ENCODE measurements at places on chromosomes 2 and 18.

GRCh38 chr18:14747513-14748474 lies at the start of gene ANKRD30B:
Gene ANKRD30B, plus strand, starts transcription at chr18:14748172. Its CDS starts 248 bp downstream, at chr18:14748420.
- no peaks in the 10 kb centered on the region for H3K27me3 ChIP-seq
- no peaks in the 10 kb centered on the region for H3K4me1 ChIP-seq
- no peak within 1 kb of the TSS for H3K4me3 ChIP-seq

GRCh38 chr2:65656160-65656718 lies 223.8 kb upstream of the SPRED2 start:
- no peaks in the 10 kb centered on the region for H3K36me3 ChIP-seq
- no peaks in the 10 kb centered on the region for H3K4me1 ChIP-seq
- H3K27me3 ChIP-seq = peaks cover 13% of the 10 kb centered on the region
- no peak for DNase-seq
- H3K4me3 ChIP-seq = no peak overlapping the region

DNA sequence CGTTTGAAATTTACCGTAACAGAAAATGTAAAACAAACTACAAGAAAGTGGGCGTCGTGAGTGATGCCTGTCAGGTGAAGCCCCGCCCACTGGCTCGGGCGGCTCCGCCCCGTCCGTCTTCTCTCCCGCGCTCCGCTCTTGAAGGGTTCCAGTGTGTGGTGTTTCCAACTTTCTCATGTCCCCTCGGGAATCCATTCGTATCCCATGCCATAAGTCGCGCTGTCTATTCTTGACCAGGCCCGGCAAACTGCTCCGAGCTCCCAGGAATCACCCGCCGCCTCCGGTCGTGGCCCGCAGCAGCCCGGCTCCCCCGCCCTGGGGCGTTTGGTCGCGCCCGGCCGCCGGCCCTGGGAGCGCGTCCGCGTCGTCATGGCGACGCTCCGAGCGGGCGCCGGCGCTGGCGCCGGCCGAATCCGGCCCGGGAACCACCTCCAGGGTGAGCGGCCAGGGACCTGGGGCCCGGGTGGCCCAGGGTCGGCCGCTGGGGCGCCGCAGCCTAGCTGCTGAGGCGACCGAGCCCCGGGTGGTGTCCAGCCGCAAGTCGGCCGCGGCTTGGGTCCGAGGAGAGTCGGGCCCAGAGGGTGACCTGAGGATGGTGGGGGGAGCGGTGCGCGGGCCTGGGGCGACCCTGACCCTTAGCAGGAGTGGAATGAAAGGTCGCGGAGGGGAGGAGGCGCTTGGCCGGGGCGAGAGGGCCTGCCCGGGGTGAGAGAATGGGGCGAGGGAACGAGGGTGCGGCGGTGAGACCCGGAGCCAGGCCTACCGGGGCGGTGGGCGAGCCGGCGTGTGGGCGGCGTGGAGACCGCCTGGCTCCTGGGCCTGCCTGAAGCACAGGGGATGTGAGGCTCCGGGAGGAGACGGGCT lies at the start of gene CFAP221:
Gene CFAP221, plus strand, starts transcription at position 375 of the 864 bp plus-strand sequence. CDS start 1,683 bp downstream, outside the sequence.
- peaks cover 9% of the 10 kb centered on the region for H3K4me1 ChIP-seq
- peak within 1 kb of the TSS; percentile 68 for H3K4me3 ChIP-seq
- peaks cover 42% of the 10 kb centered on the region for H3K27me3 ChIP-seq
- H3K36me3 ChIP-seq = no peaks in the 10 kb centered on the region
- DNase-seq = peak; percentile 16

DNA sequence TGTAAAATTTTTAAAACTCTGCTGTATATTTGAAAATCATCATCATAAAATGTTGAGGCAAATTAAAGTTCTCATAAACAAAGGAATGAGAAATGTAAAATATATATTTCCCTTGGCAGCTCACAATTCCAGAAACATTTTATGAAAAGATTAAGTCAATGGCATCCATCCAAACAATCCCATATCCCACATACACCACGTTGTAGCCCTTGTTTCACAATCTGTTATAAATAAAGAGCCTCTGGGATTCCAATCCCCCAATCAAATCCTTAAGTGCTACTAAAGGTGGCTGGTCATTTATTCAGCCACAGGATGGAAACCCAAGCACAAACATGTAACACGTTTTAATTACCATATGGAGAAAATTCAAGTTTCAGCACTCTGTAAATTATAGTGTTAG lies 51.7 kb downstream of the GFPT1 start:
- no peak overlapping the region for H3K27ac ChIP-seq
- no peaks in the 10 kb centered on the region for H3K27me3 ChIP-seq
- DNase-seq = no peak
- peaks cover 60% of the 10 kb centered on the region for H3K36me3 ChIP-seq

DNA sequence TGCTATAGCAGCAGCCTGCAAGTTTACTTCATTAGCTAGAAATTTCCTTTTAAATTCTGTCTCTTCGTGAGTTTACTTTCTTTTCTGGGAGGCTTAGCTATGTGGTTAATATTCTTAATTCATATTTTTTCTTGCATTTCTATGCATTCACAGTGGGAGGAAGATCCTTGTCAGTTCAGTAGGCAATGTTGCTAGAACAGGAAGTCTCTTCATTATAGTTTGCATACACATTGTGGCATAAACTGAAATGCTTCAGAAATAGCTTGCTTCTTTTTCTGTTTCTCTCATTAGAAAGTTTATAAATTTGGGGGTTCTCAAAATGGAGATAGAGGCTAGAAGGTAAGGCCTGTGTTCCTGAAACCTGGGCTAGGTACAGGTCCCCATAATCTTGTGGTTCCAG lies 8.1 kb upstream of the ARHGAP15 start:
- H3K27ac ChIP-seq = no peak overlapping the region
- H3K27me3 ChIP-seq = no peaks in the 10 kb centered on the region
- peak overlapping the region; percentile 50 for H3K4me3 ChIP-seq
- no peaks in the 10 kb centered on the region for H3K36me3 ChIP-seq
- peaks cover 14% of the 10 kb centered on the region for H3K4me1 ChIP-seq
- no peak for DNase-seq

GRCh38 chr2:137910641-137911040 lies 53.6 kb upstream of the HNMT start:
- no peaks in the 10 kb centered on the region for H3K4me1 ChIP-seq
- H3K27me3 ChIP-seq = peaks cover 2% of the 10 kb centered on the region

DNA sequence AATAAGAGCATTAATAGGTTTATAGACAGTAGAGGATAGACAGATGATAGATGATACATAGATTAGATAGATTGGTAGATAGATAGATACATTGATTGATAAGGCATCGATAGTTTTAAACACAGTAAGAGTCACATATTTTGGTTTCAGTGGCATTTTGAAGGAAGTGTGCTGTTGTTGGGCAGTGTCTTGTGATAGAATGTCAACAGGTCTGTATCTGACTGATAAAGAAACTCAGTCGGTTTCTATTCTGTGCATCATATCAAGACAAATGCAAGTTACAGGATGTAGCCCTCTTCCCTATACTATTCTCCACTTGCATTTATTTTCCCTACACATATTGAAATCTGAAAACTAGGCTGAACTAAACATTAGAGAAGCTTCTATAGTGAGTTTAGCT lies 1229.0 kb upstream of the ZEB2 start:
- no peaks in the 10 kb centered on the region for H3K27me3 ChIP-seq
- H3K4me3 ChIP-seq = no peak overlapping the region
- H3K36me3 ChIP-seq = no peaks in the 10 kb centered on the region
- H3K4me1 ChIP-seq = peaks cover 88% of the 10 kb centered on the region

DNA sequence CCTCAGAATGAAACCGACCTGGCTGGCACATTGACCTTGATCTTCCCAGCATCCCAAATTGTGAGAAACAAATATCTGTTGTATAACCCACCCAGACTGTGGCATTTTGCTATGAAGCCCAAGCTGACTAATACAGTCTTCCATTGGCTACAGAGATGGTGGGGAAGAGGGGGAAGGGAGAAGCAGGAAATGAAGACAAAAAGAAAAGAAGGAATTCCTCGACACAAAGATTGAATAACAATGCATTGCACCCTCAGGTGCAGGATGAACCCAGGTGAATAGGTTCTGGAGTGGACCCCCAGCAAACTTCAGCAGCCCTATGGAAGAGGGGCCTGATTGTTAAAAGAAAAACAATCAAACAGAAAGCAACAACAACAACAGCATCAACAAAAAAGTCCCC lies 270.7 kb downstream of the FSIP2 start:
- no peak for DNase-seq
- no peak overlapping the region for H3K27ac ChIP-seq
- H3K36me3 ChIP-seq = peaks cover 9% of the 10 kb centered on the region
